EH (cell line): ENCODE measurements at places on chromosomes 7 and 10.

DNA sequence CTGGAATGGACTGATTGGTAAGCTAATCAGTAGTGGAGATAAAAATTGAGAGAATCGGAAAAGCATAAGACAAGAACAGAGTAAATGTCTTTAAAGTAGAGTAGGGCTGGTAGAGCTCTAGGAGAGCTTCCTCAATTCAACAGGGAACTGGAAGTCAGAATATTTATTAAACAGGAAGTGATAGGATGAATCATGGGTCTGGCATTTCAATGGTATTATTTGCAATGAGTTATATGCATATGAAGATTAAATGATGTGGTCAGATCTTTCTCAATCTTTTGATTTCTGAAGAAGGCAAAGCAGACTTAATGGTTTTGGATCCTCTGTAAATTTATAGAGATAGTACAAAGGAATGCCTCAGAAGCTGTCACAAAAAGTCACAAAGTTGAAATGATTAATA lies 349.0 kb downstream of the HPSE2 start:
- peak; percentile 21 for DNase-seq

DNA sequence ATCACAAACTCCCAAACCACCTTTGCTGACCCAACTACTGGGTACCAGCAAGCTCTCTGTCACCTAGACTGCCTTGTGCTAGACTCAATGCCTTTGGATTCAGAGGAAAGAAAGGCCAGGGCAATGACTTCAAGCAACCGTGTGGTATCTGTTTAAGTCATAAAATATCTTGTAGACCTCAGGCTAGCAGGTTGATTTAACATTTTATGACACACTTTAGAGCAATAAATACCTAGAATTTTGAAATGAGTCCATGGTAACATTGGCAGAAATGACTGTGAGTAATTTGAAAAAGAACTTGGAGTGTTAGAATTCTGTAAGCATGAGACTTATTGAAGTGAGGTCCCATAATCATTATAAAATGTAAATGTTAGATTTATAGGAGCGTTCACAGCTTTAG lies 87.2 kb downstream of the TWIST1 start:
- peak; percentile 64 for DNase-seq

GRCh38 chr7:5692845-5693278 lies 88.6 kb downstream of the RNF216 start:
- DNase-seq = peak; percentile 89

- no peak for DNase-seq
These were observed 3.9 kb upstream of the CUX1 start for GRCh38 chr7:101813402-101814019.

GRCh38 chr7:152048051-152048450 lies 22.6 kb downstream of the GALNT11 start:
- DNase-seq = no peak

DNA sequence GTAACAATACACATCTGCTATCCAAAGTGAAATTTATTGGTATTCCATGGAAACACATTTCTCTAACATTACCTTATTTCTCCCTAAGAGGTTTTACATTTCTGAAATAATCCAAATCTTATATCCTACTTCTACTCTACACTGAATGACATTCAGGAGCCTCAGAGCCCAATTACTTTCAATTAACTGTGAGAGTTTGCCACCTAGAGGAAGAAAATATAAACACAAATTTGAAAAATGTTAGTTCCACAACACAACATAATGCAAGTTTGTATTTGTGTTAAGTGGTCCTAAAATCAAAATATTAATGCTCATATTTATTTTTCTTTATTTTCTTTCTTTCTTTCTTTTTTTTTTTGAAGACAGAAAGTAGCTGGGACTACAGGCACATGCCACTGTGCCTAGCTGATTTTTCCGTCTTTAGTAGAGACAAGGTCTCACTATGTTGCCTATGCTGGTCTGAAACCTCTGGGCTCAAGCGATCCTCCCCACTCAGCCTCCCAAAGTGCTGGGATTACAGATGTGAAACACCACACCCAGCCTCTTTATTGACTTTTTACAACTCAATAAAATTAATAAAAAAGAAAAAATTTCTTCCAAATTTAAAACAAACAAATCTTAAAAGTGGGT lies 46.0 kb downstream of the ATAD1 start:
- DNase-seq = peak; percentile 46

DNA sequence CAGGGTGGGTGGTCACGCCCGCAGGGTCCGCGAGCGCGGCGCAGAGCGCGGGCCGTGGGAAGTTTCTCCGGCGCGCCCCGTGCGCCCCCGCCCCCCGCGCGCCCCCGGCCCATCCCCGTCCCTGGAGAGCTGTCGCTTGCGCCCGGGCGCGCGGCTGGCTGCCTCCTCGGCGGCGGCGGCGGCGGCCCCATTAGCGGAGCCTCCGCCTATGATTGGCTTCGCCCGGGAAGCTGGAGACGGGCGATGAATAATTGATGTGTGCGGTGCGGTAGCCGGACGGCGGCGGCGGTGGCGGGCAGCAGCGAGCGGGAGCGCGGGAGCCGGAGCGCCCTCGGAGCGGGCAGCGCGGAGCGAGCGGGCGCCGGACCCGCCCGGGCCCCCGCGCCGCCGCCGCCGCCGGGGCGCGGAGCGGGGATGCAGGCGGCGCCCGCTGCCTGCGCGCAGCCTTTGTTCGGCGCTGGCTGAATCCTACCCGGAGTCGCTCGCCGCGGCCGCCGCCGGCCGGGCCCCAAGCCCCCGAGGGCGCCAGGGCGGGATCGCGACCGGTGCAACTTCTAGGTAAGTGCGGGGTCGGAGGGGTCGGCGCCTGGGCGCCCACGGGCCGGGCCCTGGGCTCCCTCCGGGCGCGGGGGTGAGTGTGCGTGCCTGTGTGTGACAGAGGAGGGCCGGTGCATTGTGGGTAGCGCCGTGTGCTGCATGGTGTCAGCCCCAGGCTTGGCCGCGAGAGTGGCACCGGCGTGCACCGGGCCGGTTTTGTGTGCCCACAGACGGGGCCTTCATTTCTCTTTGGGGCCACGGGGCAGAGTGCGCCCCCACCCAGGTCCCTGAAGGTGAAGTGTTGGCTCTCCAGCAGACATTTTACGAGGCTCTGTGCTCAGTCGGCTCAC lies 103.8 kb upstream of the PPIF start:
- peak; percentile 40 for DNase-seq
